Sciatic nerve (tissue), 2 donors: ENCODE measurements at places on chromosomes 5 and 9.

DNA sequence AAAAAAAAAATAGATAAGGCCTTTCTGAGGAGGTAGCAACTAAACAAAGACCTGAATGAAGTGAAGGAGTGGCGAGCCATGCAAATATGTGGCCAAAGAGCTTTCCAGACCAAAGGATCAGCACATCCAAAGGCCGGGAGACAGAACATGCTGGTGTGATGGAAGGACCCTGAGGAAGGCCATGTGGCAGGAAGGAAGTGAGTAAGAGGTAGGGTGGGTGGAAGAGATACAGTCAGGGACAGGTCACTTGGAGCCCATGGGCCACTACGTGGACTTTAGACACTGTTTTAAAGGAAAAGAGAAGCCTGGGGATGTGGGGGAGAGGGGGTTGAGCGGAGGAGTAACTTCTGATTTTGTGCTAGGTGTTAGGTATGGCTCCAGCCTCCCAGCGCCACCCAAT, 31.3 kb downstream of the SPRY4 start:
- no peak for DNase-seq

DNA sequence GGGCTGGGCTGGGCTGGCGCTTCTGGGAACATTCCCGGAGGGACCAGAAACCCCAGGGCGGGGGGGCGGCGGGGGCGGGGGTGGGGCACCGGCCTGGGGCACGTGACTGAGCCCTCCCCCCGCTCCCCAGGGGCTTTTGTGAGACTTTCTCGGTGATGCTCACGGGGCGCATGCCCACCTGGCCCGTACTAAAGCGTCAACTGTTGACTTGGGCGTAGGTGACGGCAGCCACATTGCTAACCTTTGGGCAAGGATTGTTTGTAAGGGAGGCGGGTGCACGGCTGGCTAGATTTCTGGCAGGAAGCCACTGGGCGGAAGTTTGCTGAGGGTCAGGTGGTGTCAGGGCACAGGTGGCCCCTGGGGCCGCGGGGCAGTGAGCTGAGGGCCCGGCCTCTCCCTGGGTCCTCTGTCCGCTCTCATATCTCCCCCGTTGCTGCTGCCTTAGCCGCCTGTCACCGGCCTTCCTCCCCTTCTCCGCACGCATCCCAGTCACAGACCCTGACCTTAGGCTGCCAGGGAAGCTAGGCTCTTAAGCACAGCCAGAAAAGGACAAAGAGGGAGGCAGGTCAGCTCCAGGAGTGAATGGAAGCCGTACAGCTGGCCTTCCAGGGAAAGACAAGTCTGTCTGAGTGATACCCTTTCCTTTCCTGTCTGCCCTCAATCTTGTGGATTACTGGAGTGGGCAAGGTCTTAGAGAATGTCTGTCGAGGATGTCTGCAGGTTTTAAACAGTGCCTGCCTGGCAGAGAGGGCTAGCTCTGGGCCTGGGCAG, 812 bp downstream of the CACFD1 start:
- peak; percentile 79 for DNase-seq

- DNase-seq: peak; percentile 61
Measured at GRCh38 chr9:38227061-38227540, 158.1 kb upstream of the SHB start.

GRCh38 chr5:113296676-113297075, 138.1 kb downstream of the TSSK1B start:
- no peak for DNase-seq

GRCh38 chr9:121895818-121896544, 197.1 kb downstream of the TTLL11 start:
- DNase-seq: peak; percentile 72

- DNase-seq: no peak
Measured at GRCh38 chr9:7368410-7369292, 430.9 kb downstream of the DMAC1 start.

DNA sequence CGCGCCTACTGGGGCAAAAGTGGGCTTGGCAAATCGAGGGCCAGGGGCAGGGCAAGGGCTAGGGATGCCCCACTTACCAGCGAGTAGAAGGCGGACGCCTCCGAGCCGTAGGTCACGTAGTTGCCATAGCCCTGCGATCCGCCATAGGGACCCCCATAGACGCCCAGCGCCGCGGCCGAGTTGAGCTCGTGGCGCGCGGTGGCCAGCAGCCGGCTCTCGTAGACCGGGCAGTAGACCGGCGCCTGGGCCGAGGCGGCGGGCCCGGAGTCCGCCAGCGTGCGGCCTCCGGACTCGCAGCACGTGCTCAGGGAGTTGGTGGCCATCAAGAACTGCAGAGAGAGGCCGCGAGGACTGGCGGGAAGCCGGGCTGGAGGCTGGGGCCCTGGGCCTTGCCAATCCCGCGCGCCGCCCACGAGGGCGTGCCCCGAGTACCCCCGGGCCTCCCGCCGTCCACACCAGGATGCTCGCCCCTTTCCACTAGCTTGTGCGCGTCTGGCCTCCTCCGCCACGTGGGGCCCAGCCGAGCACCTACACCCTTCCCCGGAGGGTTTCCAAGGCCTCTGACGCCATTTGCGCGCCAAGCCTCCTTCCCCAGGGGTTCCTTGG, 891 bp downstream of the IRX4 start:
- no peak for DNase-seq

GRCh38 chr9:112757282-112757883, 6.8 kb downstream of the SNX30 start:
- DNase-seq: no peak

GRCh38 chr9:131889437-131890251, 149.8 kb upstream of the RAPGEF1 start:
- no peak for DNase-seq

- no peak for DNase-seq
Measured at GRCh38 chr5:154461531-154461930, 15.7 kb downstream of the SAP30L start.

GRCh38 chr9:116694785-116695291, 7.7 kb downstream of the TRIM32 start:
- DNase-seq: no peak

GRCh38 chr5:107265193-107265592, 405.5 kb downstream of the EFNA5 start:
- no peak for DNase-seq

DNA sequence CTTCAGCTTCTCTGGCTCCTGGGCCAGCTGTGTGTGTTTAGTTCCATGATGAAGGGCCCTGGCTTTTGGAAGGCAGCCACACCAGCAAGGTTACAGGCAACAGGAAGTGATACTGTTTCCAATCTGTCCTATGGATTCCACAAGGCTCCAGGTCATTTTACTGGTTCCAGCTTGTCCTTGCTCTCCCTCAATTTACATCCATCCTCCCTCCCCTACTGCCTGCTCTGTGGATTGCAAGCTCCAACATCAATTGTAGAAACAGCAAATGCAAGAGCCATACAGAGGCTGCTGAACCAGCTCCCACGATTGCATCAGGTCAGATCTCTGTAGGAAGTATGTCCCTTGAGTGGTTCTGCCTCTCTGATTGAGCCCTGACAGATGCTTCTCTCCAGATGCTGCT, 409.8 kb downstream of the NTRK2 start:
- no peak for DNase-seq

DNA sequence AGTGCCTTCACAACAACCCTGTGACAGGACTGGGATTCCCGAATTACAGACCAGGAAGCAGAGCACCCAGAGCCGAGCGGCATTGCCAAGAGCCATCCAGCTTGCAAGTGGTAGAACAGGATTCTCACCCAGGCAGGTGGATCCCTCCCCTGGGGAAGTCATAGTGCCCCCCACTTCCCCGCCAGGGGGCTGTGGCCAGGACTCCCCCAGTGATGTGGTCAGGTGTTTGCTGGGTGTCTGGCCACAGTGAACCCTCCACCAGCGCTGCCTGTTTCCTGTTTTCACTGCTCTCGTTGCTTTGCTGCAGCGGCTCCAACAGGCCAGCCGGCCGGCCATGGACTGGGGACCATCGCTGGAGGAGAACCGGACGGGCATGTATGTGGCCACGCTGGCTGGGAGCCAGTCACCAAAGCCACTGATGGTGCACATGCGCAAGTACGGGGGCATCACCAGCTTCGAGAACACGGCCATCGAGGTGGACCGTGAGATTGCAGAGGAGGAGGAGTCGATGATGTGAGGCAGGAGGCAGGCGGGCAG, 19.3 kb downstream of the SLC6A7 start:
- no peak for DNase-seq

GRCh38 chr5:129664336-129664937, 83.5 kb upstream of the MINAR2 start:
- DNase-seq: peak; percentile 74

DNA sequence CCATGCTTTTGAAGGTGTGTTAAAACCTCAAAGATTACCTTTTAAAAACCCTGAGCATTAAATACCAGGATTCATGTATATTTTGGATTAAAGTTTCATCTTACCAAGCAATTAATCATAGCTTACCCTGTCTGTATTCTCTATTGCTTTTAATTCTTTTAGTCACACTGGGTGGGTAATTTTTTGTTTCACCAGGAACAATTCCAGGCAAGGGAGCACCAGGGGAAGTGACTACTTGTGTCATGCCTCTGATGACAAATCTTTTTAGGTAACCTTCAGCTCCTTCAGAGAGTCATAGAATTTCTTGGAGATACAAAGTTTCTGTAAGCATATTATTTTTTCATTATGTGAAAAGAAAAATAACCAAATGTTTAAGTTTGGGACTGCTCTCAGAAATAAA, 33.4 kb upstream of the ANXA1 start:
- no peak for DNase-seq

DNA sequence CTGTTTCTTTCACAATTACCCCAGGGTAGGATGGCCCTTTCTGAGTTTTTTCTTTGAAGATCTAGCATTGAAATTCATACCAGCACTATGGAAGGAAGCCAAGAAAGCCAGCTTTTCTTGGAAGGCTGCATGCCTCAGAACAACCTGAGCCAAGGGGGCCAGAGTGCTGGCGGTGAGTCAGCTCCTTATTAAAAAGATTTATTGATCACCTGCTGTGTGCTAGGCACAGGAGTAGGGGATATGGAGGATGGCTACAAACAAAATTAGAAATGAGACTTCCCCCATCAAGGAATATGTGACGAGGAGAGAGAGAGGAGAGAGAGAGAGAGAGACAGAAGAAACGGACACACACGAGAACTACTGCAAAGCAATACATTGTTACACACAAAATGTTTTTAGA, 184.6 kb upstream of the PUM3 start:
- DNase-seq: no peak

- no peak for DNase-seq
Measured at GRCh38 chr9:18739127-18739526, 265.2 kb downstream of the ADAMTSL1 start.

GRCh38 chr5:76143884-76144283, 60.7 kb downstream of the SV2C start:
- no peak for DNase-seq

GRCh38 chr5:52875827-52876226, 88.1 kb downstream of the ITGA1 start:
- DNase-seq: no peak

DNA sequence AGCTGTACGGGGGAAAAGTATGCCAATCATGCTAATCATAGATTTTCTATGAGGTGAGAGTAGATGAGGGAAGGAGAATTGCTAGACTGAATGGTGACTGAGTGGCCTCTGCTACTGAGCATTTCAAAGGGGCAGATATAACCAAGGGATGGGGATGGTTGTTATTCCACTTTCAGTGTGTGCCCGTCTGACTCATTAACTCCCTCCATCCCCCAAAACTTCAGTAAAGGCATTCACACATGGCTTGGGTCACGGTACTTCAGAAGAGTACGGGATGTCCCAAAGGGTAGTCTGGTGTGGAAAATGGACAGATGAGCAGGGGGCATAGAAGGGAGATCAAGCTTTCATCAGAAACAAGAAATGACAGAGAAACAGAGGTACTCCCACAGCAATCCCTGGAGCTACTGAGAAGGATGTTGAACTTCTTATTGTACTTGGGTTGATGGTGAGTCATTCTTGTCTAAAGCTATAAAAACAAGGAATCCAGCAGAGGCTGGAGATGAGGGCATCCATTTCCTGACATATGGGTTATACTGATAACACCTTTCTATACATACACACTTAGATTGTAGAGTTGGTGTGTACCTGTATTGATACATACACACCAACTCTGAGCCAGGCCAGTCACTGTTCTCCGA, 8.9 kb upstream of the TLE4 start:
- no peak for DNase-seq

GRCh38 chr5:153086486-153086885, 404.0 kb upstream of the GRIA1 start:
- DNase-seq: no peak

- no peak for DNase-seq
Measured at GRCh38 chr5:141651728-141652105, 499 bp upstream of the FCHSD1 start.

GRCh38 chr9:20740929-20741582, 57.0 kb downstream of the FOCAD start:
- DNase-seq: no peak

- no peak for DNase-seq
Measured at GRCh38 chr5:1325191-1325741, 19.6 kb downstream of the CLPTM1L start.

DNA sequence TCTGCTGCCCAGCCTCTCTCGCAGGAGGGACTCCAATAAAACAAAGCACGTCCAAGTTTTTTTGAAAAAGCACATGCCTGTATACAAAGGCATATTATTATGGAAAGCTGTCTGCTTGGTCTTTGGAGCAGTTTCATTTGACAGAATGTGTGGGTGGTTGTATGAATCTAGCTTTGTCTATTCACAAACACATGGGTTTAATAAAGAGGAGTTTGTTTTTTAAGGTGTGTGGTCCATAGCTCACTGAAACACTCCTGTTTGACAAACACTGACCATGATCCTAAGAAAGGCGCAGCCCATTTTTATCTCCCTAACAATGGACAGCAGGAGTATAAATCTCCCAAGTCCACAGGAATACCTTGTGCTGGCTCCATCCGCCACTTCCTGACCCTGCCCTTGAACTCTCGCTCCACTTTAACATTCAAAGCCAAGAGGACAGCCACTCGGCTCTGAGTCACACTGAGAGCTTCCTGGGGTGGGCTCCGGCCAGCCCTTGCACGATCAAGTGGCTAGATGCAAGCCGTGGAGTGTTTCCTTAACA, 371.9 kb downstream of the EBF1 start:
- DNase-seq: peak; percentile 72

DNA sequence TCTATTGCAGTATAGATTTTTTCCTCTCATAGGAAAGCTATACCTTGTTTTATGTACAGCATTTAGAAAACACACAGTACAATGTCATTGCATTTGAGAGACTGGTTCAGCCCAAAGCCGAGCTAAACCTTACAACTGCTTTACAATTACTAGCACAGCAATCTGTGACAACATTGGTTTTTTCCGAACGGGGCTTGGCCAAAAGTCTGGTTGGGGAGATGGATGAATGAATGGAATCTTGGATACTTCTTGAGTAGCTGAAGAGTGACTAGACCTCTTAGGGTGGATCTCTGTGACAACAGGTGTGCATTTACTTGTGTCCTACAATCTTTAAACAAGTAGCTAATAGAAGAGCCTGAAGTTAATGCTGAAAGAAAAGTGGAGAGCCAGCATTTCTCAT, 1.2 kb downstream of the SGCD start:
- no peak for DNase-seq

GRCh38 chr9:107112707-107113243, 170.3 kb upstream of the RAD23B start:
- no peak for DNase-seq

GRCh38 chr9:16825331-16825725, 45.1 kb downstream of the BNC2 start:
- no peak for DNase-seq
